Left hindlimb (tissue), 1 donor: ENCODE measurements at places on chromosomes 6 and 20.

- no peak for DNase-seq
Observed at GRCh38 chr6:113631666-113632065, 225.5 kb upstream of the MARCKS start.

- no peak for DNase-seq
Observed at GRCh38 chr20:58841539-58842264, 9.0 kb downstream of the GNAS-AS1 start.

GRCh38 chr6:28563430-28564095 is 37.9 kb downstream of the GPX5 start:
- no peak for DNase-seq

- no peak for DNase-seq
Observed at GRCh38 chr6:75922226-75922625, 150.2 kb downstream of the IMPG1 start.

- DNase-seq, result no peak
Observed at GRCh38 chr6:123503619-123504018, 133.1 kb downstream of the TRDN start.

GRCh38 chr6:130459316-130459715 is 93.5 kb downstream of the TMEM200A start:
- no peak for DNase-seq

DNA sequence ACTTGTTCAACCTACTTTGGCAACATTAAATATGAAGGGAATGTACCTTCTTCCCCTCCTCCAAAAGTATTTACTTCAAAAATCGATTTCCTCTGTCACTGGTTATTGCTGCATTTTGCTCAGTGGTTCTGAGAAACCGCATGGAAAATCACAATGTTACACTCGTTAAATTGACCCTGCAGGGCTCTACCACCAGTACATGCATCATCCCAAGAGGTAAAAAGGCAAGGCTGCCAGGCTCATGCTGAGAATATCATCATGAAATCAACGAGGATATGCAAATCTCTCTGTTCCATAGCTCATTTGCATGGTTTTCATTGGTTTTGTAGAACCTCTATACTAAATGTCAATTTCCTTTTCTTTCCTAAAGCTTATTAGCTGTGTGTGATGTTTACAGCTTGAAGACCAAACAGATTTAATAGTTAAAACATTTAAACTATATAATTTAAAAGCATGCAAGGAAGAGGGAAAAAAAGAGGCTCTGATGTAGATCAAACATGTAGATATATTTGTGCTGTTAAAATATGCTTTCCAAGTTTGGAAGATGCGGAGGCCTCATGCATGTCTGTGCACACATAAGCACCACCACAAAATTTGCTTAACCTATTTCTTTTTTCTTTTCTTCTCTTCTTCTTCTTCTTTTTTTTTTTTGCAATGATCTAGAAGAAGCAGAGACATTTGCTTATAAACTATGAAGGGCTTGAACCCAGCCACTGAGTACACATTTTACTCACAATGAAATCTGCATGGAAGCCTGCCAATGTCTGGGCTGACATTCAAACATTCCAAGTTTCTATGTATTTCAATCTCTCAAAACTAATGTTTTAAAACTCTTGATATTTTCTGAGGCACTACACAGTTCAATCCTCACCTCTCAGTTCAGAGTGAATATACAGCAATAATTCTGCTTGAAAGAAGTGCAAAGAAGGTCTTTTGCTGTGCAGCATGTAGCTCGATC is 194.0 kb downstream of the GMPR start:
- peak; percentile 54 for DNase-seq

GRCh38 chr20:3532089-3532615 is 61.3 kb downstream of the ATRN start:
- no peak for DNase-seq

DNA sequence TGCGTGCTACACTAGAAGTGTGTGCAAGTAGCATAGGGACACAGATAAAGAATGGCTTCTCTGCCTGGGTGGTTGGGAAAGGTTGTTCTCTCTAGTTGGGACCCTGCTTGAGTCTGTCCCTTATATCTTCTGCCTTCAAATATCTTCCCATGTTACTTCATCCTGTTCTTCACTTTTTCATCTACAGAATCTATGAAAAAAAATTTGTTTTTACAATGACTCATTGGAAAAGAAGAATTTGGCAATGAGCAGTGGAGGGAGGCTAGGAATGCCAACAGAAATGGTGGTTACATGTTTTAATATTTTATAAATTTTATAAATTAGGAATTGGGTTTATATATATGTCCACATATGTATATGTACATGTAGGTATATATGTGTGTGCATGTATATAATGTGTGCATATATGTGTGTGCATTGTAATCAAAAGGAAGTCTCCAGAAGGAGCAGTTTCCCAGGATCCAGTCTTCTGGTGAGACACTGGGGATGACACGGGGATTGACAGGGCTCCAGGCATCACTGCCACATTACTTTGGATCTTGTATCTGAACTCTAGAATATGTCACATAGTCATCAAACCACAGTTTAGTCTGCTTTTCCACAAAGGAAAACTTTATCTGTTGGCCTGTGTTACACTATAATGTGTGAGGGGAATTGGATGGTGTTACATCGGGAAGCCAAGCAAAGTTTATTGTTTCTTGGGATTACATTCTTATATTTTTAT is 75.3 kb upstream of the RIPOR2 start:
- no peak for DNase-seq

- DNase-seq, result no peak
Observed at GRCh38 chr6:48037946-48038345, 73.1 kb downstream of the PTCHD4 start.

DNA sequence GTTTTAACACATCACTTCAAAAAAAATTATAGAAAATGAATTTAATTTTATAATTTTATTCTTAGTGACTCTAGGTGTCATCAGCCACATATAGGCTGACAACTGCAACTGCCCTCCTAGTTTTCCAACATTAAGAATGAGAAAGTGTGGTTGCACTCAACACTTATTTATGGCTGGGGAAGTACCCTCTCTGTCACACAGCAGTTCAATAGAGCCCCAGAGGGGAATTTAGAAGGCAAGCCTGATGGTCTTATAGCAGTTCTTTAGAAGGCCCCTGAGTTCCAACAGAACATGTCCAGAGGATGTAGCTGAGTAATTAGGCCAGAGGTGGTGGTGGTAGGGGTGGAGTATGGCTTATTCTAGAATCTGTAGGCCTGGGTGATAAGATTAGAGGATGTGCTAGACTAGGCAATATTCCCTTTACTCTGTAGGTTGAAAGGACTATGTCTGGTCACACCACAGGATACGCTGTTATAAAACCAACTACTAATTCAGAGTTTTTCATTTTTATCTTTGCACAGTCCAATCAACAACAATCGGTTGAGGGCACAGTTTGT is 226.5 kb upstream of the CITED2 start:
- DNase-seq, result no peak

DNA sequence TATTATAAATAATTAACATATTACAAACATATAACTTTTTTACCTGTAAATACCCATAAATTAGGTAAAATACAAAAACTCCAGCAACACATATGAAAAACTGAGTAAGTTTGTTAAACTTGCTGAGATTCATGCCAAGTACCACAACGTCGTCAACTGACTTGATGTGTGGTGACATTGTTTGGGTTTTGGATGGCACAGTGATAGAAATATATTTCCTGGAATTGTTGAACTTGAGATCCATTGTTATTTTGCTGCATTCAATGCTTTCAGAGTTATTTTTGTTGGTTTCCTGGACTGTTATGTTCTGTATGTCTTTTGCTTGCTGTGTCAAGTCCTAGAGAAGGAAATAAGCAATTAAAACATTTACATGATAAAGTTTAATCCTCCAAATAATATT is 5.5 kb downstream of the SLC35B3 start:
- no peak for DNase-seq

GRCh38 chr20:38692436-38693411 is 31.6 kb upstream of the SLC32A1 start:
- peak; percentile 66 for DNase-seq

DNA sequence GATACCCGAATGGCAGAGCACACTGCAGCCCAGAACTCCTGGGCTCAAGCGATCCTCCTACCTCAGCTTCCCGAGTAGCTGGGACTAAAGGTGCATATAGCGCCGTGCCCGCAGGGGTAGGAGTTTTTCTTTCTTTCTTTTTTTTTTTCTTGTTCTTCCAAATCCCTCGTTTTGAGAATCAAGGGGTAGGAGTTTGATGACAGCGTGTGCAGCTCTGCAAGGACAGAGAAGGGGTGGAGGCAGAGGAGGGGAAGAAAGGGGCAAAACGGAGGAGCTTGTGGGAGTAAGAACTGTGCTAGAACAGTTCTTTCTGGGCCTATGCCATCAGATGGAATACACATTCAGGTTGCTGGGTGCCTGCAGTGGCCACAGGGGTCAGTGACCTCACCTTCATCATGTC is 15.3 kb downstream of the RRP36 start:
- DNase-seq, result no peak

DNA sequence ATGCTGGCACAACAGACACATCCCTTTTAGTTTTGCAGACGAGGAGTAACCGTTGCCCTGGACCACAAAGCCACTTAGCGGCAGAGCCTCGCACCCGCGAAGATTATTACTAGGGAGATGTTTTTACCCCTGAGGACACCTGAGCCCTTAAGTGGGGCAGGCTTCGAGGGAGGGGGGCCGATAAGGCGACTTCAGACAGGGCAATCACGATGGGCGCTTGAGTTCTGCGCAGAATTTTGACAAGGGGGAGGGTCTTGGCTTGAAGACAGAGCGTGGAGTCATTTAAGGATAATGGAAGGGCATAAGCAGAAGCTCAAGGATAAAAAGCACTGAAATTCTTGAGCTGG is 650 bp upstream of the TTK start:
- DNase-seq, result peak; percentile 71

DNA sequence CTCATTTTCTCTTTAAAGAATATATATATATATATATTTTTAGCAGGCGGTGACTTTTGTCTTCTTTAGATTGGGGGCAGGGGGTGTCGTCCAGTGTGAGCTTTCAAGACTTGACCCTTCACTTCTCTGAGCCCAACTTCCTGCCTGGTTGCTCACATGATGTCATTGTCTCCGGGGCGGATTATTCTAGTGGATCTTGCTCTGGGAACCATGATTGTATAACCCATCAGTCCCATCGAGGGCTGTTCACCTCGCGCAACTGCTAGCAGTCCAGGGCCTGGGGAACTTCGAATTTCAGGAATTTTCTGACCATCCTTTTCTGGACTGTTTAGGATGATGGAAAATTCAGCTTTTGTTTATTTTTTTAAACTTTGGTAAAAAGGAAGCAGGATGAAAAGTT is 1.0 kb downstream of the IGF2R start:
- peak; percentile 70 for DNase-seq

DNA sequence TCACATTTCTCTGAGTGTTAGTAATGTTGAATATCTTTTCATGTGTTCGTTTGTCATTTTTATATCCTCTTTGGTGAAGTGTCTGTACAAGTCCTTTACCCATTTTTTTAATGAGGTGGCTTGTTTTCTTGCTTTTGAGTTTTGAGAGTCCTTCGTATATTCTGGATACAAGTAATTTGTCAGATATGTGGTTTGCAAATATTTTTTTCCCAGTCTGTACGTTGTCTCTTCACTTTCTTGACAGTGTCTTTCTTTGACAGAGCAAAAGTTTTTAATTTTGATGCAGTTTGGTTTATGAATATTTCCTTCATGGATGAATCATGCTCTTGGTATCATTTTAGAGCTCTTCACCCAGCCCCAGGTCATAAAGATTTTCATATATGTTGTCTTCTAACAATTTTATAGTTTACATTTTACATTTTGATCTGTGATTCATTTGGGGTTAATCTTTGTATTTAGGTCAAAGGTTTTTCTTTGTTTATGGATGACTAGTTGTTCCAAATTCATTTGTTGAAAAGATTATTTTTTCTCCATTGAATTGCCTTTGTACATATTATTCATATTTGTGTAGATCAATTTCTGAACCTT is 152.5 kb downstream of the MRPL14 start:
- no peak for DNase-seq

DNA sequence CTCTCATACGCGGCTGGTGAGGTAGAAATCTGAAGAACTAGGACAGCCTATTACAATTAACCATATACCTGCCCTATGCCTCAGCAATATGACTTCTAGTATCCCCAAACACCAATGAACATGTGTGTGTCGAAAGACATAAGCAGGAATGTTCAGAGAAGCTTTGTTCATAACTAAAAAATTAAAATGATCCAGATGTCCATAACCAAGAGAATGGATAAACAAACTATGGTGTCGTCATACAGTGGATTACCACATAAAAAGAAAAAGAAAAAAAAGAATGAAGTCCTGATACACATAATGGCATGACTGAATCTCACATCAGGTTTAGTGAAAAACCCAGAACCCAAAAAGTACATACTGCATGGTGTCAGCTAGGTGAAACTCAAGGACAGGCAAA is 73.9 kb downstream of the MDN1 start:
- DNase-seq, result no peak

DNA sequence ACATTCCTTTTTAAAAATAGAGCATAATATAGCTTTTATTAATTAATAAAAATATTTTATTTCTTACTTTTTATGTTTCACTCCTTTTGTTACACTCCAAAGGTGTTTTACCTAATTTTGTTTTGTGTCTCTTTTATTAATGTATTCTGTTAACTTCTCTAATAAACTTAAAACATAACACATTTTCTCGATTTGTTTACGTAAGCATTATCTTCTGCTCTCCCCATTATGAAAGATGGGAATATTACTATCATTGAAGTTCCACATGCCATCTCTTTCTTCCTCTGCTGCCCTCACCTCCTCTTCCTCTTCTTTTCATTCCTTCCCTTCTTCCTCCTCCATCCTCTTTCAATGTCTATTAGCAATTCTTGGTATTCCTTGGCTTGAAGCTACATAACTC is 85.0 kb upstream of the HCRTR2 start:
- no peak for DNase-seq

GRCh38 chr6:127289934-127290333 is 23.3 kb downstream of the RNF146 start:
- DNase-seq, result no peak

GRCh38 chr6:90730151-90730673 is 143.3 kb upstream of the MAP3K7 start:
- no peak for DNase-seq

DNA sequence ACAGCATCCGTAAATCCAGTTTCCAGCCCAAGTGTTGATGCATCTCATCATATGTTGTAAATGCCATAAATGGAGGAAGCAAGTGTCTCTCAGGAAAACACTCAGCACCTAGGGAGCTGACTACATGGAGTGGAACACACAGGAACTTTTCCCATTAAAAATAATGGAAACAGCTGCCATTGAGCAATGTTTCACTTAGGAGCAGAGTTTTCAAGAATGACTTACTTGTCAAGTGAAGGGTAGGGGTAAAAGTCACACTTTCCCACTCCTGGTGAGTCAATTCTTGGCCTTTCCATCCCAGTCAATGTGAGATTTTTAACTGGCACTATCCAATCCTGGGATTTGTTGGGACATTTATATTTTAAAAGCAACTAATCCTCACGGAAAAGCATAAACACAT is 119.4 kb upstream of the ASF1A start:
- no peak for DNase-seq

DNA sequence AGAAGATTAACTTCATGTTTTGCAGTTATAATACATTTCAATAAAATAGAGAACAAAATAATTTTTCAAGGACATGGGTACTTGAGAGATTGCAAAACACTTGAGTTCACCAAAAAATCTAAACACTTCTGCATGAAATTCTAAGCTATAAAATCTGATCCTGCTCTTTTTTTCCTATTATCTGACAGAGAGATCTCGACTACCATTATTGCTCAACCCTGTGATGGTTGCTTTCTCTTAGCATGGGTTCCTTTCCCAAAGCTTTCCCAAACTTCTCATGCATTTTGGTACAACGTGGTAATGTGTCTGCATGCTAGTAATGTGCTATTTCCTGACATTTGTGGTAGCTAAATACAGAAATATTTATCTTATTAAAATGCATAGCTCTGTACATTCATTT is 1243.1 kb upstream of the ADGRB3 start:
- DNase-seq, result no peak
